ENCODE measurements at places on chromosomes 6 and 20.

- peak; percentile 83 for DNase-seq
These were observed 251.1 kb upstream of the TBX18 start for GRCh38 chr6:85015396-85015990.

DNA sequence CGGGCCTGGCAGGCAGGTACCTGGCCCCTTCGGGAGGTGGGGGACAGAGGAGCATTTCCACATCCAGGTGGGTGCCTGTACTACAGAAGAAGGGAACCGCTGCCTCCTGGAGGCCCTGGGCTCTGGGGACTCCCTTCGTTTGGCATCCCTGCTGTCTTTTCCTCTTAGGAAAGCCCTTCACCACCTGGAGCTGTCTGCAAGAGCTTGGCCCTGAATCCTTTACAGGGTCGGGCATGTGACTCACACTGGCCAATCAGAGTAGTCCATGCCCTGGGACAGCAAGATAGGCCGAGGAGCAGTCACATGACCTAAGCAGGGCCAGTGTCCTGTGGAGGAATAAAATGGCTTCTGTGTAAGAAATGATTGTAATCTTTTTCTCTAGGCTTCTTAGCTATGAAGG, 224.9 kb downstream of the ANKRD60 start:
- DNase-seq = no peak

DNA sequence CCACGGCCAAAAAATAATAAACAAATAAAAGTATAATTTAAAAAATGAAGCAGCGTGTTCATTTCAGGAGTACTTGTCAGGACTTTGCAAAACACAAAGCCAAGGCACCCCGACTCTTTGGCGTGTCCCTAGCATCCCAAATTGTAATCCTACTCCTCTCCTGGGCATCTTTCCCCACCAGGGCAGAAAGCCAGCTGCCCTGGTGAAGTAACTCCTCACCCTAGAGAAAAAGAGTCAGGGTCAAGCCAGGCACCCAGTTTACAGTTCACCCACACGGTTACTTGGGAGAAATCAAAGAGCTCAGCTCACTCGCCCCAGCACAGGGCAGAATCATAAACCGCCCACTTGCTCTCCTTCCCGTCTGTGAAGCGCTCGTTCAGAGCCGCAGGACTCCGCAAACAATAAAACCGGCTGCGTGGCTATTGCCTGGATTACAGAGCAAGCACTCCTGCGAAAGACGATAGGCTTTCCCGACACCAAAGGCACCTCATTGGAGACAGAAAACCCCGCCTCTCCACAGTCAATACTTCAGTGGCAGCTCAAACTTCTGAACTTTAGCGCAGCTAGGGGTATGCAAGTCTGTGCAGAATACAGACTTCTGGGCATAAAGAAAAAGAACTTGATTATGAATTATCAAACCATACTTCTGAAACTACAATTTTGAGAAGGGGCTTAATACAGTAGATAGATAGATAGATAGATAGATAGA, 73.0 kb upstream of the NHSL1 start:
- DNase-seq = peak; percentile 88

GRCh38 chr6:129497481-129498441, 212.2 kb downstream of the ARHGAP18 start:
- no peak for DNase-seq

- no peak for DNase-seq
These were observed 132.1 kb upstream of the TSHZ2 start for GRCh38 chr20:52840041-52840440.

DNA sequence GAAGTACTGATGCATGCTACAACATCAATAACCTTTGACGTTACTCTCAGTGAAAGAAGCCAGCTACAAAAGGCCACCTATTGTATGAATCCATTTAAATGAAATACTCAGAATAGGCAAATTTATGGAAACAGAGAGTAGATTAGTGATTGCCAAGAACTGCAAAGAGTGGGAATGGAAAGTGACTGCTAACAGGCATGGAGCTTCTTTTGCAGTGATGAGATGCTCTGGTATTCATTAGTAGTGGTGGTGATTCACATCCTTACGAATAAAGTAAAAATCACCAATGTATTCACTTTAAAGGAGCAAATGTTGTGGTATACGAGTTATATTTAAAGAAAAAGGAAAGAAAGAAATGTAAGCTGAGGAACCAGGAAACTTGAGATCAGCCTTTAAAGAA, 126.8 kb upstream of the SAMD5 start:
- no peak for DNase-seq

- peak; percentile 35 for DNase-seq
These were observed 4.2 kb downstream of the GPR31 start for GRCh38 chr6:167153521-167153959.

- peak; percentile 49 for DNase-seq
These were observed 4.5 kb upstream of the EBF4 start for GRCh38 chr20:2688041-2688591.

Data from endothelial cell of umbilical vein (primary cell).